ENCODE measurements at places on chromosomes 11 and 22.
A peak's percentile ranks its signal among the peaks of the same experiment; 100 is the strongest.

- H3K27ac ChIP-seq = no peak overlapping the region
- H3K4me3 ChIP-seq = no peak overlapping the region
- no peak for DNase-seq
- no peaks in the 10 kb centered on the region for H3K36me3 ChIP-seq
- H3K27me3 ChIP-seq = peaks cover 36% of the 10 kb centered on the region
These were observed 85.0 kb upstream of the ANO1 start for GRCh38 chr11:69992943-69993694.

- no peak overlapping the region for H3K4me3 ChIP-seq
- H3K27me3 ChIP-seq = peaks cover 42% of the 10 kb centered on the region
- DNase-seq = no peak
These were observed 186.4 kb downstream of the BUD13 start for GRCh38 chr11:116586392-116586791.

DNA sequence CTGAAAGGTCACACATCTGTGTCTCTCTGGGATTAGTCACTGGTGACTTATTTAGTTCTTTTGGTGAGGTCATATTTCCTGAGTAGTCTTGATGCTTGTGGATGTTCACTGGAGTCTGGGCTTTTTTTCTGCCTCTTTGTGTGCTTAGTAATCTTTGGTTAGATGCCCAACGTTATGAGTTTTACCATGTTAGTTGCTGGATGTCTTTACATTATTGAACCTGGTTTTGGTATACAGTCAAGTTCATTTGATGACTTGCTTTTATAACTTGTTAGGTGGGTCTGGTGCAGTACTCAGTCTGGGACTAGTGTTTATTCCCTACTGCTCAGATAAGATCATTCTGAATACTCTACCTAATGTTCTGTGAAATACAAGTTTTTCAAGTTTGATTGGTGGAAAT lies 26.2 kb upstream of the SLC37A2 start:
- no peak overlapping the region for H3K27ac ChIP-seq
- H3K4me3 ChIP-seq = no peak overlapping the region
- H3K36me3 ChIP-seq = no peaks in the 10 kb centered on the region
- no peaks in the 10 kb centered on the region for H3K27me3 ChIP-seq
- no peaks in the 10 kb centered on the region for H3K4me1 ChIP-seq
- DNase-seq = peak; percentile 82

DNA sequence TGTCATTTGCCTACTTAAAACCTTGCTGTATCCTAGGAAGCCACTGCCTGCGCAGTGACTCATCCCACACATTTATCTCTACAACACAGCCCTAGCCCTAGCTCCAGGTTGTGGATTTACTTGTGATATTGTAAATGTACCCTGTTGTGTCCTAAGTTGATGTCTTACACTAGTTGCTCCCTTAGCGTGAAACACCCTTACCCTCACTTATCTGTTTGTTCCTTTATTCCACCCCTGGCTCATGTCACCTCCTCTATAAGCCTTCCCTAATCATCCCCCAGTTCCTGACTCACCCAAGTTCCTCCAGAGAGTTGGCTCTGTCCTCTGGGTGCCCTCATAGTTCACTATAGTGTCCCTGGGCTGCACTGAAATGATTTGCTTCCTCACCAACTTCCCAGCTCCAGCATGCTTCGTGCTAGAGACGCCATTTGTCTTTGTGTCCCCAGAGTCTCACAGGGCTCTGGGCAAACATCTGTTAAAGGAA lies 431.8 kb upstream of the FAT3 start:
- no peaks in the 10 kb centered on the region for H3K36me3 ChIP-seq
- no peak overlapping the region for H3K27ac ChIP-seq
- peak; percentile 1 for DNase-seq
- no peaks in the 10 kb centered on the region for H3K27me3 ChIP-seq
- no peak overlapping the region for H3K4me3 ChIP-seq

- no peaks in the 10 kb centered on the region for H3K4me1 ChIP-seq
- DNase-seq = no peak
- no peaks in the 10 kb centered on the region for H3K27me3 ChIP-seq
These were observed 1349.0 kb downstream of the BRD1 start for GRCh38 chr22:48478529-48479265.

- H3K4me1 ChIP-seq = peaks cover 3% of the 10 kb centered on the region
- no peaks in the 10 kb centered on the region for H3K36me3 ChIP-seq
- peaks cover 7% of the 10 kb centered on the region for H3K27me3 ChIP-seq
- no peak overlapping the region for H3K4me3 ChIP-seq
- no peak for DNase-seq
- H3K27ac ChIP-seq = no peak overlapping the region
These were observed 30.5 kb upstream of the OR10G7 start for GRCh38 chr11:124071623-124071948.

DNA sequence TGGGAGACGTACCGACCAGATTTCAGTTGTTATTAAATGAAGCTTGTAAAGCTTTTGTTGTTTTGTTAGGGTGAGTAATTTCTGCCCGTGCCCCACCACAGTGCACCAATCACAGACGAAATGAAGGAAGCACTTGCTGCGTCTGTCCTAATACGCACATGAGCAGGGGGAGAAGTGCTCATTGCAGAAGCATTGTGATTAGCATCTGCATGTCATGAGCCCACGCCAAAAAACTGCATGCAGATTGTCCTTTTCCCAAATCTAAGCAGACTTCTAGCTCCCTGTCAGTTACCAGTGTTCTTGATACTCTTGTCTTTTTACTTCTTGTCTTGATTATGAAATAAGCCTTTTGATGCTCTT lies 15.5 kb downstream of the RBX1 start:
- no peak overlapping the region for H3K27ac ChIP-seq
- H3K27me3 ChIP-seq = no peaks in the 10 kb centered on the region
- H3K4me1 ChIP-seq = no peaks in the 10 kb centered on the region
- no peak overlapping the region for H3K4me3 ChIP-seq

Measured in mesenchymal stem cell (in vitro differentiated cells and primary cell).